ENCODE measurements at places on chromosomes 3 and 15.
A peak's percentile ranks its signal among the peaks of the same experiment; 100 is the strongest.

GRCh38 chr15:28954466-28955159 is 68.8 kb downstream of the APBA2 start:
- DNase-seq = no peak

GRCh38 chr3:183224180-183224970 is 28.7 kb upstream of the B3GNT5 start:
- no peak for DNase-seq

- no peak for DNase-seq
Measured at GRCh38 chr3:197392961-197393360, 94.5 kb upstream of the DLG1 start.

- DNase-seq = peak; percentile 76
Measured at GRCh38 chr15:42348083-42348482, 11.2 kb upstream of the CAPN3 start.

GRCh38 chr15:99424978-99425656 is 140.7 kb upstream of the MEF2A start:
- DNase-seq = peak; percentile 80

GRCh38 chr3:14431452-14431916 is 29.1 kb downstream of the SLC6A6 start:
- DNase-seq = no peak

DNA sequence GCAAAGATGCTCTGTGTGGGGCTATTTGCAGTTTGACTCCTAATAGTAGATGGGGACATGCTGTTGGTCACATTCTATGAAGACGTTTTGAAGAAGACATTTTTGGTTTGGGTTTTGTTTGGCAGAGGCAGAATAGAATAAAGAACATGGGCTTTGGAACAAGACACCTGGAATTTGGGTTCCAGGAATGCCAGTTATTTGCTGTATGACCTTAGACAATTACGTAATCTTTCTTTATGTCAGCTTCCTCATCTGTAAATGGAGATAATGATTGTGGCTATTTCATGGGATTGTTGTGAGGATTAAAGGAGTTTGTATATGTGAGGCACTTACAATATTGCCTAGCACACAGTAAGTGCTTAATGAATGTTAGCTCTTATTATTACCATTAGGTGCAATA is 91.6 kb downstream of the MESD start:
- no peak for DNase-seq

GRCh38 chr15:78618490-78618934 is 2.3 kb downstream of the CHRNA3 start:
- DNase-seq = peak; percentile 71
